Stimulated activated CD4-positive, alpha-beta T cell treated with anti-CD3 and anti-CD28 coated beads, Interleukin-1b, Interleukin-23, amount 100 ng/mL, for 24 hours (primary cell): ENCODE measurements at places on chromosomes 5 and 9.

- DNase-seq: no peak
Measured at GRCh38 chr5:41736641-41737040, 133.6 kb downstream of the OXCT1 start.

GRCh38 chr5:14739981-14740380 lies 75.5 kb downstream of the OTULIN start:
- no peak for DNase-seq

GRCh38 chr5:154000703-154001102 lies 38.0 kb downstream of the FAM114A2 start:
- no peak for DNase-seq

- no peak for DNase-seq
Measured at GRCh38 chr5:148085977-148086705, 22.4 kb downstream of the SPINK5 start.

GRCh38 chr9:98455256-98456155 lies 200.1 kb upstream of the TBC1D2 start:
- DNase-seq: no peak

GRCh38 chr5:154493274-154493673 lies 15.2 kb upstream of the HAND1 start:
- no peak for DNase-seq

DNA sequence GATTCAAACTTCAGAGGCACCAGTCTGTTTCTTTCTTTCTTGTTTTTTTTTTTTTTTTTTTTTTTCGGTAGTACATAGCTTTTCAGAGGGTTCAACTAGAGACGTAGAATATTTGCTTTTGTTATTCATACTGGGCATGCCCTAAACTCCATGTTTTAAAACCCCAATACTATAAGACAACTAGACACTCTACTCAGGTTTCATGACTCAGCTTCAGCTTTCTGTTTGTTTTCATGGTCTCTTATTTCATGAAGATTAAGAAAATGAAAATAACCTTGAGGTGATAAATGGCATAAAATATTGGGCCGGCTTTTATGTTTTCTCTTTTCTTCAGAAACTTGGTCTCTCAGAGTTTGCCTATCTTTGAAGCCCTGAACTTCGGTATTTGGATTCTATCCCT lies 2126.3 kb upstream of the ACO1 start:
- DNase-seq: no peak

- DNase-seq: no peak
Measured at GRCh38 chr5:135264451-135265440, 134.3 kb downstream of the MACROH2A1 start.

- DNase-seq: no peak
Measured at GRCh38 chr9:32986971-32987370, 14.5 kb downstream of the APTX start.
